ENCODE measurements at places on chromosomes 1 and 21. TPM values are rescaled to one million over a fixed set of nuclear protein-coding genes. Genes with fewer than 3 reads are reported as not detected.

The CFHR1 gene
- polyA plus RNA-seq = not detected

DNA sequence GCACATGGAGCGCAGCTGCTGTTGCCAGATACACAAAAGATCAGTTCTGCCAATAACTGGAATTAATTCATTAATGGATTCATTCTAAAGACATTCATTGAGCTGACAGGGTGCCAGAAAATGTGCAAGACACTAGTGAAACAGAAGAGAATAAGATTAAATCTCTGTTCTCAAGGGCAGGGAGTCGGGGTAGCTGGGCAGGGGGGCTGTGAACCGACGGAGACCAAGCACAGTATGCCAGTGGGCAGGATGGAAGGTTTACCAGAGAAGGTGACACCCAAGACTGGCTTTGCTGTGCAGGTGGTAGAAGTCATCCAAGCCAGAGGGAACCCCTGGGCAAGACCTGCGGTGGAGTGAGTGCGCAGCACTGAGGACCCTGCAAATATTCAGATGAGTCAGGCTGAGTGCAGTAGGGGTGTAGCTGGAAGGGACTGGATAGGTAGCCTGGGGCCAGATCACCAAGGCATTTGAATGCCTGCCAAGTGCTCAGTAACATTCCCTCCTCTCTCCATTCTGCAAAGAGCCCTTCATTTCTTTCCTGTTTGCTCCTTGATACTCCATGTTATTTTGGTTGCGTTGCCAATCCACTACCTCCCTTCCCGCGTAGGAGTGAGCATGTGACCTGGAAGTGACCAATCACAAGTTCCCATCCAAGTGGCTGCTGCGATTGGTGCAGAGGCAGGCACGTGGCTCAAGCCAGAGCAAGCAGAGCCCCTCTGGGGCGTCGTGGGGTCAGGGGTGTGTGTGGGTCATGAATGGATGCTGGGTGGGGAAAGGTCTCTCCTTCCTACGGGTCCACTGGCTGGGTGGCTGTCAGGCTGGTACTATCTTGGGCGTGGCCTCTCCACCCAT, 413.1 kb downstream of the PTPRU start:
- no peak overlapping the region for H3K27ac ChIP-seq
- H3K36me3 ChIP-seq = no peaks in the 10 kb centered on the region
- peaks cover 10% of the 10 kb centered on the region for H3K4me1 ChIP-seq

GRCh38 chr1:212242985-212243308, 42.3 kb upstream of the PPP2R5A start:
- H3K36me3 ChIP-seq = no peaks in the 10 kb centered on the region
- H3K27me3 ChIP-seq = no peaks in the 10 kb centered on the region
- no peak overlapping the region for H3K4me3 ChIP-seq
- peaks cover 9% of the 10 kb centered on the region for H3K4me1 ChIP-seq
- DNase-seq = no peak
- H3K27ac ChIP-seq = no peak overlapping the region

DNA sequence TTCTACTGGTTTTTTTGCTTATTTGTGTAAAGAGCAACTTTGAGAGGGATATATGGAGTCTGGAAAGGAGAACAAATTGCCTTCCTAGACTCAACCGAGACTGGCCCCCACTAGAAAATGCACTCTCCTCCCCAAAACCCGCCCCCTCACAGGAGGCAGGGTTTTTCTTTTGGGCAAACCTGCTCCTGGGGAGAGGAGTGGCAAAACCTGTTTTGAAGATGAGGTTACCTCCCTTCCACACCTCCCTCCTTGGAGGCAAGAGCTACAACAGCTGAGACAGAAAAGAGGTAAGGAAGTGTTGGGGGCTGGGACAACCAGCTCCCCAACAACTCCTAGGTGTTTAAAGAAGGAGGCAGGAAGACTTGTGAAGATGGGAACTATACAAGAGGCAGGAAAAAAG, at the start of gene BNIPL:
TSS of gene BNIPL (plus strand) at position 231 of the 400 bp plus-strand sequence. CDS start at position 371, 140 bp downstream.
- no peaks in the 10 kb centered on the region for H3K27me3 ChIP-seq
- no peak within 1 kb of the TSS for H3K4me3 ChIP-seq
- H3K27ac ChIP-seq = no peak within 1 kb of the TSS
- peaks cover 19% of the 10 kb centered on the region for H3K4me1 ChIP-seq

The NTMT2 gene
- not detected for polyA plus RNA-seq

- no peak for DNase-seq
- H3K36me3 ChIP-seq = no peaks in the 10 kb centered on the region
- no peak overlapping the region for H3K27ac ChIP-seq
- H3K27me3 ChIP-seq = no peaks in the 10 kb centered on the region
- no peaks in the 10 kb centered on the region for H3K4me1 ChIP-seq
Measured at GRCh38 chr21:37944496-37944895, 28.2 kb upstream of the KCNJ6 start.

- H3K27ac ChIP-seq = peak overlapping the region; percentile 92
- peak overlapping the region; percentile 15 for H3K4me3 ChIP-seq
- H3K4me1 ChIP-seq = peaks cover 54% of the 10 kb centered on the region
- no peaks in the 10 kb centered on the region for H3K27me3 ChIP-seq
Measured at GRCh38 chr1:152502496-152503180, 8.0 kb upstream of the LCE5A start.

GRCh38 chr21:36321325-36322082, 1.5 kb downstream of the MORC3 start:
- no peaks in the 10 kb centered on the region for H3K27me3 ChIP-seq
- peaks cover 6% of the 10 kb centered on the region for H3K36me3 ChIP-seq
- DNase-seq = no peak
- H3K4me1 ChIP-seq = peaks cover 36% of the 10 kb centered on the region

The FCGR3A gene
- polyA plus RNA-seq = not detected

The CFHR4 gene
- not detected for polyA plus RNA-seq

DNA sequence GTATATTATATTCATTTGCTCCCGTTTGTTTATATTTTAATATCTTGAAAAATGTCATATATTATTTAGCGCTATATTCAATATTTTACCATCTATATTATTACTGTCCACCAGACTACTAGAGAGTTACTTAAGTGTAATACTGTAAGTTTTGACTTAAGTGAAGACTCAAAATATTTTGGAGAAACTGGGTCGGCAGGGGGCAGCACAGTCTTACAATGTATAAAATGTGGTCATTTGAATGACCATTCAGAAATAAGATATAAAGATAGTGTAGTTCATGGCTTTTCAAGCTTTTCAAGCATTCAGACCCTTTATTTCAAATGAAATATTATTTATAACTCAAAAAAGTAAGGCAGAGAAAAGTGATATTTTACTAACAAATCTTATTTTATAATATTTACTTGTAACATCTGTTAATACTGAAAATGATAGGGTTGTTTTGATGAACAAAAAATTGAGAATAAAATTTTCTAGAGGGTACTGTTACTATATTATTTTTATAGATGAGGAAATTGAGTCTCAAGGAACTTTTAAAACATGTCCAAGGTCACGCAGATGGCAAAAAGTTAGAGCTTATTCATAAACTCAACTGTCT, 89.0 kb upstream of the SERTAD4 start:
- no peaks in the 10 kb centered on the region for H3K27me3 ChIP-seq
- peak; percentile 9 for DNase-seq
- peaks cover 7% of the 10 kb centered on the region for H3K4me1 ChIP-seq
- H3K4me3 ChIP-seq = no peak overlapping the region

GRCh38 chr1:95308276-95309030, 74.4 kb downstream of the RWDD3 start:
- peaks cover 18% of the 10 kb centered on the region for H3K27me3 ChIP-seq
- H3K36me3 ChIP-seq = no peaks in the 10 kb centered on the region
- no peaks in the 10 kb centered on the region for H3K4me1 ChIP-seq
- no peak overlapping the region for H3K4me3 ChIP-seq

DNA sequence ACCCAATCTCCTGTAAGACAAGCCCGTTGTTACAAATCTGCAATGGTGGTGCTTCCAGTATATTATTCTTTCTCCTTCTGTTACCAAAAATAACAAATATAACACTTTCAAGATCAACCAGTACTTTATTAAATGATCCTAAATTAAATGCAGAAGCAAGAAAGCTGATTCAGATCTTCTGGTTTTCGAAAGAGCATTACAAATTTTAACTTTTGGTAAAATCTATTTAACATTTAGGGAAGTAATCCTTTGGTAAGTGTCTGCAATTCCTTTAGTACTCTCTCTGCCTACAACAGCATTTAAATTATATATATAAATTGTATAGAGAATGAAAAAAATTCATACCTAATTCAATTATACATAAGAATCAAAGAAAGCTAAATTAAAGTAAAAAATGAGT, 198.6 kb upstream of the HMCN1 start:
- H3K4me3 ChIP-seq = no peak overlapping the region
- H3K36me3 ChIP-seq = no peaks in the 10 kb centered on the region
- H3K27me3 ChIP-seq = no peaks in the 10 kb centered on the region
- H3K4me1 ChIP-seq = no peaks in the 10 kb centered on the region
- H3K27ac ChIP-seq = no peak overlapping the region

The TXNIP gene
- 159 TPM for polyA plus RNA-seq

GRCh38 chr1:39407896-39408640, 83.4 kb upstream of the BMP8A start:
- no peak for DNase-seq
- peak overlapping the region; percentile 71 for H3K4me3 ChIP-seq
- H3K27me3 ChIP-seq = no peaks in the 10 kb centered on the region
- H3K36me3 ChIP-seq = peaks cover 24% of the 10 kb centered on the region
- peak overlapping the region; percentile 69 for H3K27ac ChIP-seq

DNA sequence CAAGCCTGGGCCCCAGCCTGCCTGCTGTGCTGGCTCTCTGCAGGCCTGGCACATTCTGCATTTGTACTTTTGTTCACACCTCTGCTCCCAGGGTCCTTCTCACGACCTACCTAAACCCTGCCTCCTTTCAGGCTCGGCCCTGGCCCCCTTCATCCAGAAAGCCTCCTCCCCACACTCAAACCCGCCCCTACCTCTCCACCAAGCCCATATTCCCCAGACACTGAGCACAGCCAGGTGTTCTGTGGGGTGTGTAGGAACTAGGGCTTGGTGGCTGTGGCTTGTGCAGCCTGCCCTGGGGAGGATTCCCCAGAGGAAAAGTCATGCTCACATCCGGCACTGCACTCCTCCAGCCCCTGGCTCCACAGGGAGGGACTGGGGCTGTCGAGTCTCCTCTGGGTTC, 8.2 kb upstream of the MIXL1 start:
- H3K4me1 ChIP-seq = peaks cover 5% of the 10 kb centered on the region
- no peak overlapping the region for H3K4me3 ChIP-seq
- H3K36me3 ChIP-seq = no peaks in the 10 kb centered on the region

The CLEC20A gene
- not detected for polyA plus RNA-seq

DNA sequence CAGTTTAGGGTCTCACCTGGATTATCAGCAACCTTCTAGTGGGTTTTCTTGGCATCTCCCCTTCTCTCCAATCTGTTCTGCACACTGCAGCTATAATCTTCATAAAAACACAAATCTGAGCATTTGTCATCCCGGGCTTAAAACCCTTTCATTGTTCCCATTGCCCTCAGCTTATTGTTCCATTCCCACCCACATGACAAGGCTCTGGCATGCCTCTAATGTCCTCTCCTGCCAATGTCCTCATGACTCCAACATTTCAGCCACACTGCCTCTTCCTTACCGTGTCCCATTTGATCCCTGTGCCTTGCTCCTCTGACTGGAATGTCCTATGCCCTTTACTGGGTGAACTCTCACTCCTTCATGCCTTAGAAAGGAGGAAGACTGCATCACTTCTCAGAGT, 7.5 kb upstream of the DPH2 start:
- H3K4me1 ChIP-seq = no peaks in the 10 kb centered on the region
- H3K27ac ChIP-seq = no peak overlapping the region
- H3K4me3 ChIP-seq = no peak overlapping the region

DNA sequence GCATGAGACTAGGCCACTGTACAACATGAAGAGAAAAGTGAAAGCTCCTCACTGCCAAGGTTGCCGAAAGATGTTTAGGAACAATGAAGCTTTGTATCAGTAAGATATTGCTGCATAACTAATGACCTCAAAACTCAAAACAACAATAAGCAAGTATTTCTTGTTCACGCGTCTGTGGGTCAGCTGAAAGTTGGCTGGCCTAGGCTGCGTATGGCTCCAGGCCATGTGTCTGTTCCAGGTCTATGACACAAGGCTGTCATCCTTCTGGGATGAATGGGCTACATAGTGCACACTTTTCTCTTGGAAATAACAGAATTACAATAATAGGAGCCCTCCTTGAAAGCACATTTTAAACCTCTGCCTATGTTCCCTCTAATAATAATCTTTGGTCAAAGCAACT, 515.9 kb downstream of the PLPP3 start:
- H3K27ac ChIP-seq = no peak overlapping the region
- peaks cover 34% of the 10 kb centered on the region for H3K4me1 ChIP-seq
- H3K27me3 ChIP-seq = no peaks in the 10 kb centered on the region
- no peak overlapping the region for H3K4me3 ChIP-seq

The CYB561D1 gene
- 4.9 TPM for polyA plus RNA-seq

The GPA33 gene
- not detected for polyA plus RNA-seq
